Pericardium fibroblast (primary cell): ENCODE measurements at places on chromosomes 2 and 18. TPM values are rescaled to one million over a fixed set of nuclear protein-coding genes. Genes with fewer than 3 reads are reported as not detected.

Gene CHRND
- total RNA-seq = 0.26 TPM in 1 of 2 replicates, not detected in the other

Gene COA5
- 12.7 and 24.8 TPM in 2 replicates for total RNA-seq

Gene GDF7
- total RNA-seq = 0.09 and 0.12 TPM in 2 replicates

Gene SNED1
- total RNA-seq = 17.0 and 27.7 TPM in 2 replicates

Gene ALPI
- not detected in 2 replicates for total RNA-seq

Gene CDH19
- total RNA-seq = 0.12 TPM in 1 of 2 replicates, not detected in the other

Gene OSR1
- total RNA-seq = 121 and 179 TPM in 2 replicates

Gene SP140L
- total RNA-seq = 6.5 and 10.6 TPM in 2 replicates

Gene GPR55
- total RNA-seq = not detected in 2 replicates

Gene ANAPC1
- total RNA-seq = 16.5 and 20.0 TPM in 2 replicates

Gene PTH2R
- total RNA-seq = not detected in 2 replicates

Gene ELOA2
- total RNA-seq = not detected in 2 replicates

Gene DSC3
- total RNA-seq = 2.8 and 58.1 TPM in 2 replicates

Gene HRH4
- total RNA-seq = not detected in 2 replicates

Gene SRD5A2
- not detected in 2 replicates for total RNA-seq

Gene MOCOS
- total RNA-seq = 3.1 and 3.2 TPM in 2 replicates

Gene PDE1A
- total RNA-seq = 20.9 and 90.7 TPM in 2 replicates

Gene ZNF892
- 1.9 and 2.8 TPM in 2 replicates for total RNA-seq

Gene FAM110C
- total RNA-seq = 0.82 TPM in 1 of 2 replicates, not detected in the other

Gene PRSS56
- not detected in 2 replicates for total RNA-seq

Gene CGREF1
- 9.0 and 10.2 TPM in 2 replicates for total RNA-seq

Gene TMEM37
- total RNA-seq = 2.0 and 7.6 TPM in 2 replicates

Gene AP1S3
- 0.68 and 5.4 TPM in 2 replicates for total RNA-seq

Gene BMP10
- total RNA-seq = not detected in 2 replicates

Gene PAX3
- total RNA-seq = not detected in 2 replicates

Gene CDH2
- 26.9 and 59.0 TPM in 2 replicates for total RNA-seq

Gene SAP130
- total RNA-seq = 4.7 and 5.4 TPM in 2 replicates

Gene CAPN14
- 0.09 TPM in 1 of 2 replicates, not detected in the other for total RNA-seq

Gene CENPA
- total RNA-seq = 0.23 and 0.34 TPM in 2 replicates

Gene CHST10
- 5.7 and 7.8 TPM in 2 replicates for total RNA-seq

Gene NIFK
- total RNA-seq = 42.2 and 46.7 TPM in 2 replicates

Gene UGT1A3
- not detected in 2 replicates for total RNA-seq

Gene WDR33
- 18.2 and 21.1 TPM in 2 replicates for total RNA-seq

Gene CIB4
- total RNA-seq = not detected in 2 replicates

Gene NCL
- 102 and 112 TPM in 2 replicates for total RNA-seq

Gene GATA6
- 36.8 and 89.5 TPM in 2 replicates for total RNA-seq

Gene ANXA4
- 61.2 and 91.4 TPM in 2 replicates for total RNA-seq

Gene RMC1
- 11.6 and 20.0 TPM in 2 replicates for total RNA-seq

Gene EFHD1
- 0.26 and 1.1 TPM in 2 replicates for total RNA-seq

Gene ARHGAP15
- not detected in 2 replicates for total RNA-seq

Gene CKAP2L
- total RNA-seq = 0.23 and 0.77 TPM in 2 replicates

Gene RAD51AP2
- not detected in 2 replicates for total RNA-seq

Gene SERPINE2
- 110 and 463 TPM in 2 replicates for total RNA-seq

Gene ANKRD30BL
- total RNA-seq = not detected in 2 replicates

Gene FSHR
- total RNA-seq = not detected in 2 replicates

Gene CAPN13
- not detected in 2 replicates for total RNA-seq

Gene NTSR2
- total RNA-seq = not detected in 2 replicates

Gene CYP27C1
- total RNA-seq = 0.51 and 0.58 TPM in 2 replicates

Gene CASP8
- total RNA-seq = 8.9 and 18.2 TPM in 2 replicates

Gene ROCK2
- total RNA-seq = 21.0 and 25.1 TPM in 2 replicates

Gene UCN
- 0.35 and 2.0 TPM in 2 replicates for total RNA-seq

Gene DES
- 98.0 and 165 TPM in 2 replicates for total RNA-seq

Gene DPP4
- total RNA-seq = 45.6 and 96.3 TPM in 2 replicates

Gene LOXHD1
- not detected in 2 replicates for total RNA-seq

Gene DCDC2C
- not detected in 2 replicates for total RNA-seq

Gene EML4
- total RNA-seq = 26.9 and 51.1 TPM in 2 replicates

Gene PDE11A
- not detected in 2 replicates for total RNA-seq

Gene SKOR2
- not detected in 2 replicates for total RNA-seq

Gene KRCC1
- 21.4 and 33.1 TPM in 2 replicates for total RNA-seq
